NCI-H187 (cell line): ENCODE measurements at places on chromosomes 7 and 10.

GRCh38 chr7:133051066-133051465 lies 30.8 kb downstream of the CHCHD3 start:
- peak; percentile 17 for DNase-seq

DNA sequence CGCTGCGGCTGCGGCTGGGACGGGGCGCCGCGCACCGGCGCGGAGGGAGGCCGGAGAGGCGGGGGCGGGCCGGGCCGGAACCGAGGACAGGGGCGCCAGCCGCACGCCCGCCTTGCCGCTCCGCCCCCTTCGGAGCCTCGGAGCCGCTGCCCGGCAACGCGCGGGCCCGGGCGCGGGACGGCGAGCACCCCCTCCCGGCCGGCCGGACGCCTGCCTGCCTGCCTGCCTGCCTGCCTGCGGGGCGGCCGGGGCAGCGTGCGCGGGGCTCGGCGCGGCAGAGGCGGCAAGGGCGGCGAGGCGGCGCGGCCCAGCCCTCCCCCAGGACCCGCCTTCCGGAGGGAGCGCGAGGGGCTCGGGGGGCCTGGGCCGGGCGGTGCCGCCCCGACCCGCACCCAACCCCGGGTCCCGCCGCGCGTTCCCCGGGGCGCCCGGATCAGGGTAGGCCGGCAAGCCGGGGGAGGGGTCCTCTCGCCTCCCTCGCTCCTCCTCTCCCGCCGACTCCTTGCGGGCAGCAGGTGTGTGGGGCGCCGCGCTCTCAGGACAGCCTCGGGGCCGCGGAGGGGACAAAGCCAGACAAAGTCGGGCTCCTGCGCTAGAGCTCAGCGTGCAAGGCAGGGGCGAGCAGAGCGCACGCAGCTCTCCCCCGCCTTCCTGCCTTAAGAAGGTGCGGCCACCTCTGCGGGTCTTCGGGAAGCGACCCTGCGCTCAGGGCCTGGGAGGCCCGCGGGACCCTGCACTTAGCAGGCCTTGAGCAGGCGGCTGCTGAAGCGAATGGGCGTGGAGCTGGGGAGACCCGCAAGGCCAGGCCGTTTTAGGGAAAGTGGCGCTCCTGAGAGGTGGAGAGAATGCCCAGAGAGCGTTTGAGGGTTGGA lies at the start of gene KIAA1549:
KIAA1549 (minus strand) TSS at position 58 of the 872 bp plus-strand sequence. CDS start 120 bp downstream, outside the sequence.
- DNase-seq: peak; percentile 68

DNA sequence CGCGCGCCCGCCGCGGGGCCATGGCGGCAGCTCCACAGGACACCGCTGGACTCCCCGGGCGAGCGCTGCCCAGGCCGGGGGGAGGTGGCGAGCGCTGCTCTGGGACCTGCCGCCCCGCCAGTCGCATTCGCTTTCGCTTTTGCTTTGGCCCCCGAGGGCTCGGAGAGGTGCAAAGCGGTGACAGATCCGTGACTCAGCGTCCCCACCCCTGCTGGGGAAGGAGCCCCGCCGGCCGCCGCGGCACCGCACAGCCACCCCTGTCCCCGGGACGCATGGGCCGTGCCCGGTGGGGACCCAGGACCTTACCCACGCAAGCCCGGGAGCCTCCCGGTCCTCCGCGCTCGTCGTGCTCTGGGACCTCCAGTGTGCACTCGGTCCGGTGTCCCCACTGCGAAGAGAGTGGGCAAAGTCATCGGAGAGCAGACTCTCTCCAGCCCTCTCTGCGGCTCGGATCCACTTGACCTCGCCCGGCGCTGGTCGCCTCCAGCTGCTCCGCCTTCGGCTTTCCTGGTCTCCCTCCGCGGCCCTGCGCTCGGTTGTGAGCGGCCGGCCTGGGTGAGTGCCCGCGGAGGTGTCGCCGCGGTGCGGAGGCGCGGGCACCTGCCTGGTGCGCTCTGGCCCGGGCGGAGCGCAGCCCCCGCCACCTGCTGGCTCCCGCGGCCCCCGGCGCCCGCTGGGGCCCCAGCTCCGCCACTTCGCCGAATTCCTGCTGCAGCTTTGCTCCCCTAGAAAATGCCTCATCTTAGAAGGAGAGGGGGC lies at the start of gene IL15RA:
IL15RA (minus strand) TSS at position 73 of the 759 bp plus-strand sequence; CDS start at position 22, 51 bp downstream.
- DNase-seq: no peak

DNA sequence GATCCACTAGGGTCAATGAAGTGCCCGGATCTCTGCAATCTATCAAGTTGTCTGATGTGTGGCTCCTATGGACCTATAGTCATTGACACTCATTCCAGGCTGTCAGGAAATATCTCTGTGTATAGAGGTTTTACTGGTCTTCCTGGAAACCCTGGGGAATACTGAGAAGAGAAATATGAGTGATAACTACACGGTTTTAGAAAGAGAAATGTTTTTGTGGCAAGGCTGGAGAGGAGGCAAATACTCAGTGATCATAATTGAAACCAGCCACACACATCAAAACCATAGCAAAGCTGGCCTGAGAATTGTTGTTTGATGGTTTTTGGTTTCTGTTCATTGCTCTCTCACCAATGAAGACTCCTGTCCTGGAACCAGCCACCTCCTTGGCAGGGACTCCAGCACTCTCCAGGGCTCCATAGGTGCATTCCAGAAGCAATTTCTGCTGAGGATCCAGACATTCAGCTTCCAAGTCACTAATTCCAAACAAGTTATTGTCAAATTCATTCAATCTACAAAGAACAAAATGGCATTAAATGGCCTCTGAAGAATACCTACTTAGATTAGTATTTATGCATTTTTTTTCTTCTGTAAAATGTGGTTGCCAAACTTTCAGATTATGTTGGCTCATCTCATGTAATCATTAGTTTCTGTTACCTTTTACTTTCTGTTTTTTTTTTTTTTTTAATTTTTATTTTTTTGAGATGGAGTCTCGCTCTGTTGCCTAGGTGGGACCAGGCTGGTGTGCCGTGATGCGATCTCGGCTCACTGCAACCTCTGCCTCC lies 108.6 kb upstream of the ABI1 start:
- no peak for DNase-seq

DNA sequence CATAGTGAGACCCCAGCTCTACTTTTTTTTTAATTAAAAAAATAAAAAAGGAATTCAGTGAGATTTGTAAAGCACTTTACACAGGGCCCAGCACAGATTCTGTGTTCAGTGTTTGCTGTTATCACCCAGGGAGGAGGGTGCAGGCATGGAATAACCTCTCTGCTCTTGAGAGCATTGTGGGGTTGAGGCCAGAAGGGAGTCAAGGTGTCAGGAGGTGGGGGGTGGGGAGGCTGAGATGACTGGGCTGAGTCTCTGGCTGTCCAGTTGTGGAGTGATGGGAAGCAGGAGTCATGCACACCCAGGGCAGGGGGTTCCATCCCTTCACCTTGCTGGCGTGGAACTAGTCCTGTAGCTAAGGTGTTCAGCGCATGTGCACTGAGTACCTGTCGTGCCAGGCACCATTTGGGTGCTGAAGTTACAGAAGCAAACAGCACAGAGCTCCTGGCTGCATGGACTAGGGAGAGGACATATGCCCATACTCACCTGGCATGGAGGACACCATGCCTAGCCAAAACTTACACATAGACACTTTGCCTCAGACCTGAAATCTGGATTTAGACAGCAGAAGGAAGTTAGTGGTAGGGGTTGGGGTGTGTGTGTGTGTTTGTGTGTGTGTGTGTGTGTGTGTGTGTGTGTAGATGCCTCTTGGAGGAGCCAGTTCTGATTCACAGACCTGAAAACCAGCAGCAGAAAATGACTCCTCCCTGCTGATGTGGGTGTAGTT lies 69.2 kb upstream of the LRRC4 start:
- DNase-seq: no peak

DNA sequence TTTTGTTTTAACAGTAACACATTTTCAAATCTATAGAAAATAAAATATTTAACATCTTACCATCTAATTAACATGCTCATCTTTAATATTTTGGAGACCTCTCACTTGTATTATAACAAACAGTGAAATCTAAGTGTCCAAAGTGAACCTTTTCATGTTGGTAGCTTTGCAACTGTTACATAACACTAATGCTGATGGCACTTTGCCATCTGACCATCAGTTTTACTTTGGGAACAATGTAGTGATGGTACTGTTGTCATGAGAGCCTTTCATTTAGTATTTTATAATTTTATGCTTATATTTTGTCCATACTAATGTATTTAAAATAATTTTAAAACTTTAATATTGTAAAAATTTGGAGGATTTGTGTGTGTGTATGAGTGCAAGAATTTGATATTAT lies 1017.0 kb upstream of the KCND2 start:
- no peak for DNase-seq

DNA sequence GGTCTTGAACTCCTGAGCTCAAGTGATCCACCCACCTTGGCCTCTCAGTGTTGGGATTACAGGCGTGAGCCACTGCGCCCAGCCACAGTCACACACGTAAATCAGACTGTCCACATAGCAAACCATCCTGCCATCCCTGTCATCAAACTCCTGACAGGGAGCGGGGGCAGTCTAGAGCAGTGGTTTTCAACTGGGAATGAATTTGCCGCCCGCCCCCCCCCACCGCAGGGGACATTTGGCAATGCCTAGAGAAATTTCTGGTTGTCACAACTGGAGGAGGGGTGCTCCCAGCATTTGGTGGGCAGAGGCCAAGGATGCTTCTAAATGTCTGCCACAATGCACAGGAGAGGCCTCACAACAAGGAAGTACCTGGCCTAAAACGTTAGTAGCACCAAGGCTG lies 24.1 kb downstream of the CAMK2G start:
- DNase-seq: no peak

DNA sequence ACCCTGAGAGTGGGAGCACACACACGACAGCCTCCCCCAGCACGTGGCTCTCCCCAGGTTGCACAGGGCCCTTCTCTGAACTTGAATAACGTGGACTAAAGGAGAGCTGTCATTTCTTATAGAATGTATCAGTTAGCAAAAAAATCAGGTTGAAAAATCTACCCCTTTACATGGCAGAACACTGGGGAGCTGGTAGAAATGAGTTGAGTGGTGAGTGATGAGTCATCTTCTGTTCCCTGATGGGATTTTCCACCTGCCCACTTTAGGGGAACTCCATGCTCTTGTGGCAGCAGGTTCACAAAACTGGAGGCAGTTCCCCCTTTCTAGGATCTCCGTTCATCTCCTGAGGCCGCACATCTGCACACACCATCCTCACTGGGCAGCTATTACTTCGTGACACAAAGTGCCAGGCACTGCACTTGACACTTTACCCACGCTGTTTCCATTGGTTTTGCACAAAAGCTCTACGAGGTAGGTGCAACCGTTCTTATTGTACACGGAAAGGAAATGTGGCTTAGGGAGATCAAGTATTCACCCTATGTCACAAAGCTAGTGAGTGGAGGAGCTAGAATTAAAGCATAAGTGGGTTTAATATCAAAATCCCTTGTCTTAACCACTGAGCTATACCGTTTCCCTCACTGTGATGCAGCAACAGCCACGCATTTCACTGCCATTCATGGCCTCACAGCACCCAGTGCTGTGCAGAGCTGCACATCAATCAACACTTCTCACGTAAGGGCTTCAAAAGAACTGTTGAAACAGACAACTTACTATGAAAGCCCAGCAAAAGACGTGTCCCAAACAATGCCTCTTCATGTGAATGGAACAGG lies 80.2 kb downstream of the RNF216 start:
- DNase-seq: no peak

DNA sequence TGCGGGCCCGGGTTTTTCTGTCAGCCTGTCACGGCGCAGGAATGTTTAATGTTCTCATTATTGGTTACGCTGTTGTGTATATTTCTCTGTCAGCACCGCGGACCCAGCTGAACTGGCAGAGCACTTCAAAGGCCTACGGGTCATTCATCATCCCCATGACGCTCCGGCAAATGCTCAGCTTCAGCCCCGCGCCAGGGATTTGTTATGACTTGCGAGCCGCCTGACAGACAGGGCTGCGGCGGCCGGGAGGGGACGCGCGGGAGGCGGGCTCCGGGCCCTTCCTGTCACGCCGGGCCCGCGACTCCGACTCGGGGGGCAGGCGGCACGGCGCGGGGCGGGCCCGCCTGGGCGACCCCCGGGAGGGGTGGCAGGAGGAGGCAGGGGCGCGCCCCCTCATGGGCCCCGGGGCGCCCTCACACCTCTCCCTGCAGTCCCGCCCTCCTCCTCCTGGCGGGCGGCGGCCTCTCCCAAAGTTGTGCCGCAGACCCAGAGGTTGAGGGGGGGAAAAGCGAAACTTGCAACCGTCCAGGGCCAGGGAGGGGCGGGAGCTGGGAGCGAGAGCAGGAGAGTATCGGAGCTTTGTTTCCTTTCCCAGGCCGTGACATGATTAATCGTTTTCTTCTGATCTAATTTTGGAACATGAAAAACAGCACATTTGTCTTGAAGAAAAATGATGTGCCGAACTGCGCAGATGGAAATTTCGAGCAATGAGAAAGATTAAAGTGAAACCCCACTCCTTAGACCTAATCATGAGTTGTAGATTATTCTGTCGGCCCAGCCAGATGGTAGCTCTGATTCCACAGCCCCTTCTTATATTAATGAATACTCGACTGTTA lies 59.3 kb upstream of the COMTD1 start:
- peak; percentile 40 for DNase-seq

GRCh38 chr7:51481421-51481820 lies 164.8 kb upstream of the COBL start:
- DNase-seq: no peak

DNA sequence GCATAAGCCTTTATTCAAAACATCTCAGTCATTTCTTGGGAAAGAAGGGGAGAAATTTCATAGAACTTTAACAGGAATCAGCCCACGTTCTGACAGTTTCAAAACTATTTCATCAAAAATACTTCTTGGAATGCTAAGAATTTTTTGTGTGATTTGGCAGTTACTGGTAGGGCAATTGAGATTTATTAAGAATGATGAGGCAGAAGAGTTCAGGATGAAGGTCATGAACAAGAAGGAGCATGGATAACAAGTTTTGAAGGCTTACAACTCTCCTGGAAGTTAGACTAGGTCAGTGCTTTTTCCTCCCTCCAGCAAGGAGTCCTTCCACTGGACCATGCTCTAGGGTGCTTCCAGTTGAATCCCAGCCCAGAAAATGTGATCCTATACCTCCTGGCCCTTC lies 569.9 kb downstream of the ANKRD7 start:
- no peak for DNase-seq

DNA sequence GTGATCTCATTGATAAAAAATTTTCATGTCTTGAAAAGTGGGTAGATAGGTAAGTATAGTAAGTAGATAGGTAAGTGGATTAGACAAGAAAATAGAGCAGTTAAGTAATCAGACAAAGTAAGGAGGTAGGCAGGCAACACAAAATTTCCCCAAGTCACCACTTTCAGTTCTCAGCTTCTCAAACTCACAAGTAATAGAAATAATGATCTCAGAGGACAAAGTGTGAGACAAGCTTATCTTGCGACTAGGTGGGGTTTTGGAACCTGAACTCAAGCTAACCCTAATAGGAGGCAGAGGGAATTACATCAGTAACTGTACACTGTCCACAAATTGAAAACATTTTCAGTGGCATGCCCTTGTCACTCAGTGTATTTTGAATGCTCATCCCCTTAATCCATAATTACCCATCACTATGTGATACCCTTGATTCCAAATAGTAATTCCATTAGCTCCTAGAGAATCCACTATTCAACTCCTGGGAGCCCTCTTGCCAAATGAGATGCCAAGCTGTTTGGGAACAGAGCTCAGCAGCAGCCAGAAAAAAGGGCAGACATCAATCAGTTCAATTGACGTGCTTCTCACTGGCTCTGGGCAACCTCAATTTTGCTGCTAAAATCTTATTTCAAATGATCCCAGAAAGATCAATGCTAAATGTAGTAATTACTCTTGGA lies 703.2 kb downstream of the XPNPEP1 start:
- no peak for DNase-seq
